ENCODE measurements at places on chromosomes 3 and 15.

DNA sequence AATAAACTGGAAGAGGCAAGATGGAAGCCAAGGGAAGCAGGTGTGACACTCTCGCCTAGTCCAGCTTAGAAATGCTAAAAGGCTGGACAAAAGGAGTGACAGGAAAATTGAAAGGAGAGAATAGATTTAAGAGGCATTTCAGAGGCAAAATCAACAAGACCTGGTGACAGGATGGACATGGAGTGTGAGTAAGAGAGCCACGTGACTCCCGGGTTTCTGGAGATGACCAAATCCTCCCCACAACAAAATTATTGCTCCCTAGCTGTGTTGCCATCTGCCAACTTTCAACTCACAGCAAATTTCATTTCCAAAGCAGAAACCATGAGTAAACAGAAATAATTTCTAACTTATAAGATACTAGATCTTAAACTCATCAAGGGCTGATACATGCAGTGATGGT is 52.6 kb downstream of the MTHFS start:
- no peak for DNase-seq

- no peak for DNase-seq
These were observed 9.1 kb downstream of the ANPEP start for GRCh38 chr15:89805241-89806209.

GRCh38 chr3:65995515-65995914 is 43.2 kb downstream of the MAGI1 start:
- no peak for DNase-seq

DNA sequence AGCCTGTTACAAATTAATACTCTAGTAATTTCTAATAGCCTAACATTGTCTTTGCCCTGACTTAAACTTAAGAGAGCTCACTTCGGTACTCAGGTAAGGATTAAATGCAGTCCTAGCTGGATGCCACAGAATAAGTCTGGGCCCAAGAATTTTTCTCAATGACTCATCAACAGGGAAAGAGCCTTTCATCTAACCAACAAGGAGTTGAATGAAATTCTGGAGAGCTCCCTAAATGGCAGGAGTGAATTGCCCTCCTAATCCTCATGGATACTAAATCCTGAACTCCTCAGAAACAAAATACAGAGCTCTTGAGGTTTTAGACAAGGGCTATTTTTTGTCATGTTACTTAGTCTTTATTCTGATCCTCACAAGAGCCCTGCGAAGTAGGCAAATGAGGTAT is 159.5 kb downstream of the PLCH1 start:
- DNase-seq, result no peak

- DNase-seq, result no peak
These were observed 20.0 kb upstream of the BLM start for GRCh38 chr15:90697175-90697574.
